A549 treated with RU486 at 1 μM for 4 hours (cell line): ENCODE measurements at places on chromosomes 16 and 17. TPM values are rescaled to one million over a fixed set of nuclear protein-coding genes. Genes with fewer than 3 reads are reported as not detected.

The IRX6 gene
- not detected in 5 replicates for total RNA-seq

The TSPAN10 gene
- 4.3 to 6.9 TPM (median 5.2 TPM) in 5 replicates for total RNA-seq

The KCNG4 gene
- total RNA-seq, result not detected in 5 replicates

The TMEM220 gene
- total RNA-seq, result 2.1 to 3.4 TPM (median 2.9 TPM) in 5 replicates

The CACNA1H gene
- total RNA-seq, result 7.0 to 13.9 TPM (median 11.7 TPM) in 5 replicates

The IRX5 gene
- 2.0 to 2.8 TPM (median 2.1 TPM) in 5 replicates for total RNA-seq

The PRAC2 gene
- not detected in 5 replicates for total RNA-seq

The RMI2 gene
- 17.3 to 36.5 TPM (median 34.7 TPM) in 5 replicates for total RNA-seq

The TAC4 gene
- not detected in 5 replicates for total RNA-seq

The MYH1 gene
- not detected in 5 replicates for total RNA-seq

The ACSM2A gene
- total RNA-seq, result not detected in 5 replicates

The KRT17 gene
- 0.54 to 0.96 TPM (median 0.90 TPM) in 5 replicates for total RNA-seq

The DOC2A gene
- total RNA-seq, result 1.7 to 3.3 TPM (median 2.3 TPM) in 5 replicates

The MT4 gene
- total RNA-seq, result not detected in 5 replicates

The GNG13 gene
- total RNA-seq, result not detected in 5 replicates

The NUPR1 gene
- 10.7 to 28.8 TPM (median 16.5 TPM) in 5 replicates for total RNA-seq

The LCAT gene
- 5.1 to 12.7 TPM (median 10.8 TPM) in 5 replicates for total RNA-seq

The ITGA2B gene
- total RNA-seq, result 0.84 to 2.2 TPM (median 1.4 TPM) in 5 replicates

The GAST gene
- total RNA-seq, result 0.57 TPM in 1 of 5 replicates, not detected in the others

The P2RX1 gene
- 0.07 TPM in 1 of 5 replicates, not detected in the others for total RNA-seq

The CTRB2 gene
- not detected in 5 replicates for total RNA-seq

The KRT26 gene
- total RNA-seq, result not detected in 5 replicates
